Naive thymus-derived CD4-positive, alpha-beta T cell (primary cell): ENCODE measurements at places on chromosomes 5 and 9. TPM values are rescaled to one million over a fixed set of nuclear protein-coding genes. Genes with fewer than 3 reads are reported as not detected.
A peak's percentile ranks its signal among the peaks of the same experiment; 100 is the strongest.

The IGFBPL1 gene
- not detected in 2 replicates for total RNA-seq

- no peaks in the 10 kb centered on the region for H3K27me3 ChIP-seq
- no peak for DNase-seq
- no peak overlapping the region for H3K4me3 ChIP-seq
- H3K4me1 ChIP-seq, result peaks cover 28% of the 10 kb centered on the region
- H3K36me3 ChIP-seq, result no peaks in the 10 kb centered on the region
Observed at GRCh38 chr5:131513780-131514179, 121.2 kb downstream of the RAPGEF6 start.

The SPATA31E1 gene
- total RNA-seq, result not detected

DNA sequence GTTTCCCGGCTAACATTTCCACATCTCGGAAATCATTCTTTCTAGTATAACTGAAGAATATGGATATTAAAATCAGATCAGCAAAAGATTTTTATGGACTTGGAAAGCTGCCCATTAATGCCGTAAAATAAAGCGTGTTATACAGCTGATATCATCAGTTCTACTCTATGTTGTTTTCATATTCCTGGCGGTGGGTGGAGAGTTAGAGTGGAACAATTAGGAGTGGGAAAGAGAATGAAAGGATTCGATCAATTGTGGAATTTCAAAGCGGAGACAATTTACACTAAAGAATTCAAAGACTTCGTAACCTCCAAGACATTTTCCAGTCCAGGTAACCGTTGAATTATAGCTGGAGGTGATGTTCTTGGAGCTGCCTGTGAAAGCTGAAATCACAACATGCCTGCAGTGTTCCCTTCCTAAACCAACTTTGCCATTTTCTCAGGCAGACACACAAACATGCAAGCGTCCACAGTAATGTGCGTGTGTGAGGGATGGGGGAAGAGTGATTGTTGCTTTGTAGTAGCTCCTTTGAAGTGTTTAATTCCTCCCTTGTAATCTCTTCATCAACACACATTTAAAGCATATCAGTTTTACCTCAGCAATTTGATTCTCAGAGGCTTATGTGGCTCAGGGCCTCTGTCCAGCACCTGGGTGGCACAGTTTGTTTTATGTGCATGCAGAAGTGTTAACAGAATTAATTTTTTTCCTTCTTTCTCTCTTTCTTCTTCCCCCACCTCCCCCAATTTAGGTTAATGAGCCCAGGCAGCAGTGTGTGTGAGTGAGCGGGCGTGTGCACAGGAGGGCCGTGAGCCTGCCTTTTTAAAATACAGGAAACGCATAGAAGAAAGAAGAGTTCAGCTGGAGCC is 544.1 kb downstream of the RAB3C start:
- H3K4me3 ChIP-seq, result peak overlapping the region; percentile 46
- no peaks in the 10 kb centered on the region for H3K27me3 ChIP-seq
- no peaks in the 10 kb centered on the region for H3K36me3 ChIP-seq
- H3K27ac ChIP-seq, result peak overlapping the region; percentile 84
- no peak for DNase-seq

DNA sequence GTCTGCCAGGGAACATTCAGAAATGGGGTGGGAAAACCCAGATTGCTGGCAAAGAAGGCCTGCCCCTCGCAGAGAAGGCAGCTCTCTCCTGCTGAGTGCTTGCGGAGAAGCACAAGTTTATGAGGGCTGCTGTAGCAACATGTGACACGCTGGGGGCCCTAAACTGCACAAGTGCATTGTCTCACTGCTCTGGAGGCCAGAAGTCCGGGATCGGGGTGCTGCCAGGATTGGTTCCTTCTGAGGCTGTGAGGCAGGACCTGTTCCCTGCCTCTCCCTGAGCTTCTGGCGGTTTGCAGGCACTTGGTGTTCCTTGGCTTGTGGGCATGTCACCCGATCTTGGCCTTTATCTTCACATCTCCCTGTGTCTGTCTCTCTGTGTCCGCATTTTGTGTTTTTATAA is 75.6 kb upstream of the NEURL1B start:
- H3K4me1 ChIP-seq, result no peaks in the 10 kb centered on the region
- no peaks in the 10 kb centered on the region for H3K36me3 ChIP-seq
- DNase-seq, result no peak
- no peak overlapping the region for H3K27ac ChIP-seq

DNA sequence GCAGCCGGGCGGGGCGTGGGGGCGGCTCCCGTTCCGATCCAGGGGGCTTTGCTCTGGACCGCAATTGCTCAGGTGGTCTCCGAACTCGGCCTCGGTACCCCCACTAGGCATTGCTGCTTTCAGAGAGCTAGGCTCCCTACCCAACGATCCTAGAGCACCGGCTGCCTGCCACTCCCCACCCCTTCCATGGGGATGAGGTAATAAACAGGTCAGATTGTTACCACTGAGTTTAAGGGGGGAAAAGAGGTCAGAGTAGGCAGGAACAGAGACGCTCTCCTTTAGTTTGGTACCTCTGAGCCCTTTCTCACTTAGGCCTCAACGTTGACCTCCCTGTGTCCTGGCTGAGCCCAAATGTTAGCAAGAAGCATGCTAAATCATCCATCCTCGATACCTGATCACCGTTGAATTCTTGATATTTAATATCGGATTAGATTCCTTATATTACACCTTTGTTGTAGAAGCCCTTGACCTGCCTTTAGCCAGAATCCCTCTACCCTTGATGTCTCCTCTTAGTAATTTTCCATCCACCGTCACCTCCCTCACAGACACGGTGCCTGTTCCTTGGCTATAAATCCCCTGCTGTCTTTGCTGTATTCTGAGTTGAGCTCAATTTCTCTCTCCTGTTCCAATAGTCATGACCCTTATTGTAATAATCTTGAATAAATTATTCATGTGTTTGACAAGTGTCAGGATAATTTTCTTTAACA is 588 bp upstream of the PLPP1 start:
- H3K36me3 ChIP-seq, result no peaks in the 10 kb centered on the region
- H3K4me3 ChIP-seq, result peak overlapping the region; percentile 83
- peak; percentile 13 for DNase-seq
- H3K4me1 ChIP-seq, result peaks cover 26% of the 10 kb centered on the region

The FABP6 gene
- not detected for total RNA-seq

DNA sequence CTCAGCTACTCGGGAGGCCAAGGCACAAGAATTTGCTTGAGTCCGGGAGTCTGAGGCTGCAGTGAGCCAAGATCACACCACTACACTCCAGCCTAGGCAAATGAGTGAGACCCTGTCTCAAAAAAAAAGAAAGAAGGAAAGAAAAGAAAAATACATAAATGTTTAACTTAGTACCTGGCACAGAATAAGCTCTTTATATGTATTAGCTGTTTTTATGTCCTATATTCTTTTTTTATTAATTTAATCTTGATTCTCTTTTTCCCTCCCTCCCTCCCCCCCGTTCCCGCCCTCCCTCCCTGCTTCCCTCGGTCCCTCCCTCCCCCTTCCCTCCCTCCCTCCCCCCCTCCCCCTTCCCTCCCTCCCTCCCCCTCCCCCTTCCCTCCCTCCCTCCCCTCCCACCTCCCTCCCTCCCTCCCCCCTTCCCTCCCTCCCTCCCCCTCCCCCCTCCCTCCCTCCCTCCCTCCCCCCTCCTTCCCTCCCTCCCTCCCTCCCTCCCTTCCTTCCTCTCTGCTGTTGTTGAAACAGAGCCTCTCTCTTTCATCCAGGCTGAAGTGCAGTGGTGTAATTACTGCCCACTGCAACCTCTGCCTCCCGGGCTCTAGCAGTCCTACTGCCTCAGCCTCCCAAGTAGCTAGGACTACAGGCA is 135.8 kb upstream of the GRHPR start:
- H3K4me3 ChIP-seq, result no peak overlapping the region
- DNase-seq, result no peak
- no peaks in the 10 kb centered on the region for H3K36me3 ChIP-seq
- H3K4me1 ChIP-seq, result no peaks in the 10 kb centered on the region

DNA sequence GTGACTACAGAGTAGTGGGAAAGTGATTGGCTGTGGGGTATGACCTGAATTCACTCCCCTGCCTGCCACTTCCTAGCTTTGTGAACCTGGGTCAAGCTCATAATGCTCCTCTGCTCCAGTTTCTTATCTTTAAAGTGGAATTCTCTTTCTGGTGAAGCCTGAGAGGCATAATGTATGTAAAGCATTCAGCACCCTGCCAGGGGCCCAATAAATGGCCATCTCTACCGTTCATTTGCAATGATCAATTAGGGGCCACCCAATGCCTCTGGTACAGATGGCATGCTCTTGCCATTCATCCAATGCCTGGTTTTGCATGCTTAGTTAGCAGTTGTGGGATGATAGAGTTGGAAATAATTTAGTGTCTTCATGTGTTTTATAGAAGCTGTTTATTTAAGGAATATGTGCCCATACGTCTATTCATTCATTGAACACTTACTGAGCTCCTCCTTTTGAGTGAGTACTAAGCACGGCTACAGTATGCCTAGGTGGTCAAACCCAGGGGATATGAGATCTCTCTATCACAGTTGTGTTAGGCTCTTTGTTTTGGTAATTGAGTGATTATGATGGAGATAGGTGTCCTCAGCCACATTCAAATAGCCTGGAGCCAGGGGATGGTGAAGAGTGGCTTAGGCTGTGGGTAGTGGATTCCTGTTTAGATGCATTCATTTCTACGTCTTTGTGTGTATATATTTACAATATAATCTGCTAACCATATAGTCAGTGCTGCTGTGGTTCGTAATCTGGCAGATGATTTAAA is 15.3 kb downstream of the ZNF462 start:
- no peaks in the 10 kb centered on the region for H3K36me3 ChIP-seq
- H3K4me1 ChIP-seq, result no peaks in the 10 kb centered on the region
- no peak for DNase-seq
- no peak overlapping the region for H3K27ac ChIP-seq
- H3K4me3 ChIP-seq, result no peak overlapping the region
- no peaks in the 10 kb centered on the region for H3K27me3 ChIP-seq

GRCh38 chr5:171363846-171364245 is 23.8 kb upstream of the NPM1 start:
- H3K4me3 ChIP-seq, result no peak overlapping the region
- no peaks in the 10 kb centered on the region for H3K27me3 ChIP-seq
- H3K27ac ChIP-seq, result no peak overlapping the region
- no peak for DNase-seq

DNA sequence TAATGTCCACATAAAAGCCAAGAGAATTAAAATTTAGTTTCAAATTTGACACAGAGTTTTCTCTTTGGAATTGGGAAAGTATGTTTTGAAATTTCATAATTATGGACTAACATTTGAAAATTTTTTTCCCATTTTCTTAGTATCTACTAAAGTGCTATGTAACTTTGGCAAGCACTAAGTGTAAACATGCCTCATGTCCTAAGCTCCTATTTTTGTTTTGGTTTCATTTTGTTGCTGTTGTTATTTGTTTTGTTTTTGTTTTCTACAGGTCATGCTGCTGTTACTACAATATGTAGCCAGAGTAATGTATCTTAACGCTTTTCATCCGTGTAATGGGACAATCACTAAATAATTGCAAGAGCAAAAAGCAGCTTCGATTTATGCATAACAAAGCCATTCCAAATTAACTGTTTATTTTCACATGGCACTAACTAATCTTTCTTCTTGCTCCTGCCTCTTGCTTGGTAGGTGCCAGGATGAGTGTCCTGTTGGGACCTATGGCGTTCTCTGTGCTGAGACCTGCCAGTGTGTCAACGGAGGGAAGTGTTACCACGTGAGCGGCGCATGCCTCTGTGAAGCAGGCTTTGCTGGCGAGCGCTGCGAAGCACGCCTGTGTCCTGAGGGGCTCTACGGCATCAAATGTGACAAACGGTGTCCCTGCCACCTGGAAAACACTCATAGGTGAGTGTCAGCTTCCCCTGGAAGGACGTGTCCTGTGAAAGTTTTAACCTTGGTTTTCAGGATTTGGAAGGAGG is 107.3 kb upstream of the PRRC1 start:
- H3K27me3 ChIP-seq, result no peaks in the 10 kb centered on the region
- H3K4me1 ChIP-seq, result no peaks in the 10 kb centered on the region
- H3K4me3 ChIP-seq, result no peak overlapping the region

- no peaks in the 10 kb centered on the region for H3K27me3 ChIP-seq
- H3K27ac ChIP-seq, result no peak overlapping the region
- no peak overlapping the region for H3K4me3 ChIP-seq
- H3K36me3 ChIP-seq, result no peaks in the 10 kb centered on the region
- H3K4me1 ChIP-seq, result no peaks in the 10 kb centered on the region
Observed at GRCh38 chr5:119049824-119050449, 20.9 kb upstream of the DMXL1 start.
